ENCODE measurements at places on chromosomes 5 and 9.

DNA sequence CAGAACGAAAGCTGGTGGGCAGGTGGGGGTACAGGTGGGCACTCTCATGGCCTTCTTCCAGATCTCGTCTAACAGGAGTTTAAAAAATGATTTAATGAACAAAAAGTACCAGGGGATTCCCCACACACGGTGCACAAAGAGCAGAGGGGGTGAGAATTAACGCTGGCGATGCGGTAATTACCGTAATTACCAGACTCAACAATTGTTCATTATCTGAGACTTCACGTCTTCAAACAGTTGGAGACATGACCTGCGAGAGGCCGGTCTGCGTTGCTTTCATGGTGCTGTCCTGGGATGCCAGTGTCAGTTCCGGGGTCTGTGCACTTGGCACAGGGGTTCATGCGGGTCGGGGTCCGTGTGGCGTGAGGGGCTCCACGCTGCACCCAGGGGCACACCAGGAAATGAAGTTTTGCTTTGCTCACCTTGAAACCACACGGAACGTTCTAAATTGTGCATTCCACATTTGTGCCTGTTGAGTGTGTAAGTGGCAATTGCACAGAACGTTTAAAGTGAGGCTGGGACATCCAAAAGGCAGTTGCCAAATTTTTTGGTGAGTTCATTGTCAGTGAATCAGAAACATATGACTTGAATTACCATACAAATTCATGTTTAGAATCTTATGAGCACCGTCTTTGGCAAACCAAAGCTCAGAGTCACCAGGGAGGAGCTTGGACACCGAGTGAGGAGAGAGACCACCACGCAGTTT, 256.4 kb upstream of the IRX1 start:
- DNase-seq = no peak

- DNase-seq = no peak
Measured at GRCh38 chr9:15317836-15318235, 10.8 kb upstream of the TTC39B start.

- peak; percentile 78 for DNase-seq
Measured at GRCh38 chr5:150409638-150410523, 2.8 kb downstream of the CD74 start.

DNA sequence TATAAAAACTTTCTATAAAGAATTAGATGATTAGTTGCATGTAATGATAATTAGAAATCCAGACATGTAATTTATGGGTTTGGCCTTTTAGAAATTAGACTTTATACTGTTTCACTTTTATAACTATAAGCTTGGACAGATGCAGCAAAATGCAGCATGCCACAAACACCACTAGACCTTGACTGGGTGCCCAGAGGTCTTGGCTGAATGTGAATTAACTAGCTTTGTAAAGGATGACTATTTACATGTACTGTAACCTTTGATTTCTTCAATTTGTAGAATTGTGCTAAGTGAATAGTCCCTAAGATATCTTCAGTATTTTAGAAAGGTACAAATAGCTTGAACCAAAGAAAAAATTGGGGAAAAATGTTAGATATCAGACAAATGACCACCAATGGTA, 2168.1 kb downstream of the MAT2B start:
- no peak for DNase-seq

GRCh38 chr5:1097381-1097987, 14.4 kb downstream of the SLC12A7 start:
- DNase-seq = no peak

DNA sequence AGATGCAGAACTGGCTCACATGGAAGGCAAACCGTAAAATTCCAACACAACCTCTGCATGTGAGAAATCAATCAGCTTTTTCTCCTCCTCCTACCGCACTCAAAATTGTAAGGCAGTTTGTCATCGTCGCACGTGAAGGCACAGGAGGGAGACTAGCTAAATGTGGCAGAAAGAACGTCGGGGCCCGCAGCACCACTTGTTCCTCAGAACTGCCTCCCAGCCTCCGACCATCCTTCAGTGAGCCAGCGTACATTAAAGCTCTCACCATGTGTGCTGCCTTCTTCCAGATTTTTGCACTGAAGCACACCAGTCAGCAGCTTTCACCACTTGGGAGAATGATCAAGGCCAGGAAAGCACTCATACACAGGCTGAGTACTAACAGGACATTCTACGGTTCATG, 105.9 kb downstream of the RFX3 start:
- no peak for DNase-seq

DNA sequence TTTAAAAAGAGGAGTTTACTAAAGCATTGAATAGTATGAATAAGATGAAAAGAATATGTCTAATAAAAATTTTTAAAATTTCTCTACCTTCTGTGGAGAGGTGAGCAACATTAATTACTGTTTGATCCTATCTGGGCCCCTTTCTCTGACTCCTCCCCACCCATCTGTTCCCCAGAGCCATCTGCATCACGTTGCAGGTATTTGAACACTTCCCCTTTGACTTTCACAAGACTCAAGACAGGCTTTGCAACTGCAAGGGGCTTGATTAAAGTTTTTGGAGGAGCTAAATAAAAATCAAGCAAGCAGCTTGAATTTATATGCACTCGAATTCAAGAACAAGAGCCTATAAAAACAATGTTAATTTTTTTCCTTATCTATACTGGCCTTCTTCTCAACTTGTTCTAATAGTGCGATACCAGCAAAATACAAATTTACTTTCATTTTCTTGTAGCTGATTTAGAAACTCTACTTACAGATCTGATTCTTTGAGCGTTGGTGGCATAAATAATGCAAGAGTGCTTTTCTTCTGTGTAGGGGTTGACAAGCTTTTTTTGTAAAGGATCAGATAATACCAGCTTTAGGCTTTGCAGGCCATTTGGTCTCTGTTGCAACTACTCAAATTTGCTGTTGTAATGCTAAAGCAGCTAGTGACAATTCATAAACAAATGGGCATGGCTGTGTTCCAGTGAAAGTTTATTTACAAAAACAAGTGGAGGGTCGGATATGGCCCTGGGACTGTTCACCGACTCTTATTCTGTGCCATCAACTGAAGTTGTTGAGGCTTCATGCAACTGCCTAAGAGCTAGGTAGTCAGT, 21.2 kb downstream of the TXNDC8 start:
- peak; percentile 78 for DNase-seq

DNA sequence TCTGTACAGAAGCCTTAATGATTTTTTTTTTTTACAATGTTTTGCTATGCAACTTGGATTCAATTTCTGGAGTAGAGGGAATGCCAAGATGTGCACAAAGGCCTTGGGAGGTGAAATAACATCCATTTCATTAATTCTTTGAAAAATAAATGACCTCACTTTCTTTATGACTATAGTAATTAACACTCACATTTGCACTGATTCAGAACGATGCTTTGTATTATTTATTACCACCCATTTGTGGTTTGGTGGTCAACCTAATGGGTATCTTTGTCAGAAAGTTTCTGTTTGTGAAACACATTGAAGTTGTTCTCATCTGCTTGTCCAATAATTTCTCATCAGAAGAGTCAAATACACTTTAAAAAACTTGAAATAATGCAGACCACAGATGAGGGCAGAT, 169.3 kb downstream of the NTRK2 start:
- DNase-seq = no peak

DNA sequence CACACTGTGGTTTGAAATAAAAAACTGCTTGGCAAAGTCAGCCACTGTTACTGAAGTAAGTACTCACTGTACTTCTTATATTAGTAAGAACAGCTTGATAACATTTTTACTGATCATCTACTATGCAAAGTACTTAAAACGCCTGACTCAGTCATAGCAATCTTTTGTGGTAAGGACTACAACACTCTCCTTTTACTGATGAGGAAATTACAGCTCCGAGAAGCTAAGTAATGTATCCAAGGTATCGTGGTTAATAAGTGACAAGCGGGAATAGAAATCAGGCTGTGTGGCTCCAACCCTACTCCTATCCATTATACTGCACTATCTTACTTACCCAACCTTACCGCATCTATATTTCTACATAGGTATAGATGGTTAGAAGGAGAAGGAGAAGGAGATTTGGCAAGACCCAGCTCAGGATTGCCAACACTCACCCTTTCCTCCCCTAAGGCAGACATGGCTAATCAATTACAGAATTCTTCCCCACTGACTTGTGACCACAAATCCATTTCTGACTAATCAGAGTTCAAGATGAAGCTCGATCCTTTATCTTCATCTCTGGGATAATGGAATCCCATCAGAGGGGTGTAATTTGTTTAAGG, 281.4 kb downstream of the SPOCK1 start:
- DNase-seq = no peak

DNA sequence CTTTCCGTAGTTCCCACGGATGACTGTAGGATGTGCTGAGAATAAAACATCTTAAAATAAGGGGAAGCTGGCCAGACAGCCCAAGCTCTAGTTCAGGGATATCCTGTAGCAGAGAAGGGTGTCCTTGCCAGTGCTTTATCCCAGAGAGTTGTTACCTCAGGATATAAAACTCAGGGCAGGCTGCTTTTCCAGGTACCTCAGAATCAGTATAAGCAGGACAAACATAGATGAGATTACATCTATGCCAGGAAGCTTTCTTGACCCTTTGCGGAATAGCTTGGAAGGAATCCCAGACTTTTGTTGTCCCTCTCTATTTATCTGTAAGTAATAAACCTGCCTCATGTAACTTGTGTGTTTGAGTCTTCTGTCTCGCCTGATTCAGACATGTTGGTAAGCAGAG, 565.7 kb downstream of the PRDM9 start:
- no peak for DNase-seq

DNA sequence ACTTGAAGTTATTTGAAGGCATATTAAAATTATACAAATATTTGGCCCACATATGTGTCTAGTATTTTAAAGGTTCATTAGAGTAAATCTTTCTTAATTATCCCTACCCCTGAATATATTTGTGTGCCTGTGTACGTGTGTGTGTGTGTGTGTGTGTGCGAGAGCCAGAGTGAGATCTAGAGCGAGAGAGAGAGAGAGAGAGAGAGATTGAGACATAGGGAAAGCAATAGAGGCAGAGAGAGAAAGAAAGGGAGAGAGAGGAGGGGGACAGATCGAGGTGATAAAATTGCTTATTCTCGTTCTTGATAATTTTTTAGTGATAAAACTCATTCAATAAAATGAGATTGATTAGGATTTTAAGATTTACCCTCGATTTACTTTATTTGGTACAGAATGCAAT, 47.4 kb downstream of the ADAMTS19 start:
- DNase-seq = no peak

GRCh38 chr5:33330992-33331391, 109.8 kb upstream of the TARS1 start:
- no peak for DNase-seq

GRCh38 chr9:3947859-3948438, 351.9 kb downstream of the GLIS3 start:
- DNase-seq = no peak

- DNase-seq = peak; percentile 15
Measured at GRCh38 chr5:159003045-159004030, 96.4 kb downstream of the EBF1 start.

GRCh38 chr5:117039035-117039434, 464.4 kb upstream of the SEMA6A start:
- no peak for DNase-seq

GRCh38 chr9:33202018-33202417, 34.9 kb upstream of the B4GALT1 start:
- DNase-seq = no peak

DNA sequence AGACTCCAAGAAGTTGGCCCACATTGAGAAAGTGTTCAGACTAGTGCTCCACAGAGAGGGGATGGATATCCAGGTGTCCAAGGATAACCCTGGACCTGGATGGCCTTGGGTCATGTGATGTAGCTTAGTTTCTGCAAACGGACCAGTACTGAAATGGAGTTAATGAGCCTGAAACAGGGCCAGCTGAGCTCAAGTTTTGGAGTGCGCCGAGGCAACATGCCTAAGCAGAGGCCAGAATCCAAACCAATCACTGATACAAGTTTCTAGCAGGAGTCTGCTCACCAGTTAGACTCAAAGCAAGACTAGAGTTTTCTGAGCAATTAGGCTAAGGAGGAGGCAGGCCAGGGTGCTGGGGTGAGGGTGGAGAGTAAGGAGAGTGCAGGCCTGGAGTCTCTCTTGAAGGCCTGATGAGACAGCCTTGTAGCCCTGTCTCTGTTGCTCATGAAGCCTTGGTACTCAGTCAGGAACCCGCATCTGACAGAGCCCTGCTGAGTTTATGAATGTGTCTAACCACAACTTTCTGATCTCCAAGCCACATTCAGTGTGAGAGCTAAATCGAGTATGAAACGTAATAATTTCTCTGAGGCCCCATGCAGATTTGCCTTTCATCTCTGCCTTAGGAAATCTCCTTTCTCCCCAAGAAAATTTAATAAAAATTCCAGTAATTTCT, 68.9 kb upstream of the EQTN start:
- DNase-seq = peak; percentile 37

- peak; percentile 91 for DNase-seq
Measured at GRCh38 chr5:132500931-132501628, 10.5 kb upstream of the IRF1 start.

GRCh38 chr9:115250621-115251032, 132.7 kb upstream of the TNC start:
- DNase-seq = no peak

- DNase-seq = peak; percentile 80
Measured at GRCh38 chr5:34522599-34523386, 133.3 kb upstream of the RAI14 start.

- DNase-seq = no peak
Measured at GRCh38 chr5:154587123-154588026, 109.3 kb upstream of the HAND1 start.

GRCh38 chr9:82891321-82891720, 171.6 kb downstream of the RASEF start:
- no peak for DNase-seq

DNA sequence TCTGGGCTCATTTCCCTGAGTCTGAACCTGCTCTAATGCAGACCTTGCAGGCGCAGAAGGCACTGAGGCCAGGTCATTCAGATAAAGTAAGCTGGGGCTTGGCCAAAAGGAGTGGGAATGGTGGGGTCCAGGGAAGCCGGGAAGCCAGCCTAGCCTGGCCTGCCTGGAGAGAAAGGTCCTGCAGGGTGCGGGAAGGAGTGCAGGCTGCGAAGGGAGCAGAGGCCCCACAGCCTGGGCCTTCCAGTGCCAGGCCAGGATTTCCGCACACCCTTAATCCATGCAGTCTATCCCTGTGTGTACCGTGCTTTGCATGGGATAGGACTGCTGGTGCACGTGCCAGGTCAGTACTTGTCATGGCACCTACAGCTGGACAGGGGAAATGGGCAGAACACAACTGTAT, 3.6 kb upstream of the STING1 start:
- DNase-seq = no peak

DNA sequence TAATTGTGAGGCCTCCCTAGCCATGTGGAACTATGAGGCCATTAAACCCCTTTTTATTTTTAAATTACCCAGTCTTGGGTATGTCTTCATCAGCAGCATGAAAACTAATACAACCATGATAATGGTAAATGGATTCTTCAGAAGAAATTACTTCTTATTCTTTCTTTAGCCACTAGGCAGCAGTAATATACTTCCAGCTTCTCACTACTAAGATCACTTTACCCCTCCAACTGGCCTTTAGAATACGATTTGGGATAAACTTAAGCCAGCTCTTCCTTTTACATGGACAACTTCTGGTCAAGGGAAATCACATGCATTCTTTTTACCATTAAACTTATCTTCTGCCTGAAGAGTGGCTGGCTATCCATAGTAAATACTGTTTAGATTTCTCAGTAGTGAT, 355.4 kb downstream of the MAN2A1 start:
- DNase-seq = no peak

All from common myeloid progenitor, CD34-positive (primary cell).